Posterior vena cava (tissue), 2 donors: ENCODE measurements at places on chromosomes 6 and 20. TPM values are rescaled to one million over a fixed set of nuclear protein-coding genes. Genes with fewer than 3 reads are reported as not detected.

Gene HLA-DQB2
- total RNA-seq: 4.3 TPM

Gene TUBB1
- 0.74 TPM for total RNA-seq

Gene NFATC2
- total RNA-seq: 4.4 TPM

Gene MAP1LC3A
- total RNA-seq: 48.1 TPM

Gene SLC12A5
- total RNA-seq: 0.48 TPM

Gene GNMT
- not detected for total RNA-seq

Gene PREX1
- 16.9 TPM for total RNA-seq

Gene EFCAB8
- 0.28 TPM for total RNA-seq

Gene SIRPA
- total RNA-seq: 42.1 TPM

Gene DTNBP1
- total RNA-seq: 22.3 TPM

DNA sequence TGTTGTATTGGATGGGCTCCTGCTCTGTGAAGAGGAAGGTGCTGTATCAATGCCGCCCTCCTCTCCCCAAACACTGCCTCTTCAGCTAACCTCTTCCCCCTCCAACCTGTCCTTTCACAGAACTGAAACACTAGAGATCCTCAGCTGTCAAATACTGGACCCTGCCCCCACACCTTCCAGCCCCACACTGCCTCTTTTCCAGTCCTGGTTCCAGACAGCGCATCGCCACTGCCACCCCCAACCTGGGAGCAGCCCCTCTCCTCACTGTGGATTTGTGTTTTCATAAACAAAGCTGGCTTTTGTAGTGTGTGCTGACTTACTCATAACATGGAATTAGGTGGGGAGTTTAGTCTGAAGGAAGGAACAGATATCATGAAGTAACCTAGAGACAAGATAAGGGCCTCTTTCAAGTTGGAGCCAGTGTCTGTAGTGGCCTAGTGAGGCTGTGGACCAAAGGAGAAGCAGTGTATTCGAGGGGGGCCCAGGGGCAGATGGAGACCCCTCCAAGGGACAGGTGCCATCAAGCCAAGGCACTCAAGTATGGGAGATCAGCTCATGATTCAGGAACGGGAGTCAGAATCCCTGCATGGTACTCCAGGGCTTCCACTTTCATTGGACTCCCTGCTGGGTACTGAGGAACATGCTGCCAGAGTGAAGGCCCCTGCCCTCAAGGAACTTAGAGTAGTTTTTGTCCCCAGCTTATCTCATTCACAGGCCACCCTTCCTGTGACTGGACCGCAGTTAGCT is 2.1 kb downstream of the SCUBE3 start:
- peak; percentile 62 for DNase-seq

- no peak for DNase-seq
These were observed 32.0 kb upstream of the HMGA1 start for GRCh38 chr6:34204693-34205092.

DNA sequence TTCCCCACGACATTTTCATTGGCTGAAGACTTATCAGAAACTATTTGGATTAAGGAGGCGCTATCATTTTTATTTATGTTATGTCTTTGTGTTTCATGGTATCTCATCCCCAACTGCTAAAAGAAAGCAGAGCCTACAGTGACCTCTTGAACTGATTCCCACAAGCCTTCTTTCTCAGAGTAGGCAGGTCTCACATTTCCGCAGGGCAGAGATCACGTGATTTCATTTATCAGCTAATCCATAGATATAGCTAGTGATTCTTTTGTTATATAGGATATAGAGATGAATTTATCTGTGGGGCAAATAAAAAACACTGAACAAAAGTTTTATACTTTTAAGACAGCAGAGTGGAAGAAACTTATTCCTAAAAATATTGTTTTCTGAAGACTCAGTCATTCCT is 25.0 kb upstream of the POPDC3 start:
- no peak for DNase-seq

- DNase-seq: no peak
These were observed 237.4 kb downstream of the EYS start for GRCh38 chr6:65469650-65470049.

DNA sequence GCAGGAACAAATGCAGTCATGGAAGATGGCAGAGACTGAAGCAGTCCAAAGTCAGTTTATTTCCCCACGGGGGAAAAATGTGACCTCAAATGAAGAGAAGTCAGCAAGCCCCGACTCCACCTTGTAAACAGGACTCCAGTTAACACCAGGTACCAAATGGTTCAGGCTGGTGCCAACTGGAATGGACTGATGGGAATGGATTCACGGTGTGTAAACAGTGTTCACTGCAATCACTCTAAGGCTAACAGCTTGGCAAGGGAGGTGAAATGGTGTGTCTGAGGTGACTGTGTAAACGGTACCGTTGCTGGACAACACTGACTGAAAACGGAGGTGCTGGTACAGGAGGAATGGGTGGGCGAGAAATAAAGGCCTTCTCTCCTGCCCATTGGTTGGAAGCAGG is 12.0 kb downstream of the PLAGL2 start:
- DNase-seq: no peak

DNA sequence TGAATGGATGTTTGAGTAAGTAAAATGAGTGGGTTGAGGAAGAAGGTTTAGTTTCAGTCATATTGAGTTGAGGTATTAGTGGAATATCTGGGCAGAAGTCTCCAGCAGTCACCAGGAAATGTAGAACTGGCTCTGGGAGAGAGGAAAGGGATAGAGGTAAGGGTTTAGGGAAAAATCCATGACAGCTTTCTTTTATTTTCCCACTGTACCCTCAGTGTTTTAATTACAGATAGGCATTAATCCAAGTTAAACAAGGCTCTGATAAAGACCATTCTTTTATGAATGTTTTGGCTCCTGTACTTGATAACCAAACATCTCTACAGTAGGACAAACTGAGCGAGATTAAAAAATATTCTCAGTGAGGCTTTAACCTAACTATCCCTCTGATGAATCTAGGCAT is 318.4 kb upstream of the SYNCRIP start:
- DNase-seq: no peak

- DNase-seq: no peak
These were observed 8.0 kb upstream of the F13A1 start for GRCh38 chr6:6328451-6328850.

DNA sequence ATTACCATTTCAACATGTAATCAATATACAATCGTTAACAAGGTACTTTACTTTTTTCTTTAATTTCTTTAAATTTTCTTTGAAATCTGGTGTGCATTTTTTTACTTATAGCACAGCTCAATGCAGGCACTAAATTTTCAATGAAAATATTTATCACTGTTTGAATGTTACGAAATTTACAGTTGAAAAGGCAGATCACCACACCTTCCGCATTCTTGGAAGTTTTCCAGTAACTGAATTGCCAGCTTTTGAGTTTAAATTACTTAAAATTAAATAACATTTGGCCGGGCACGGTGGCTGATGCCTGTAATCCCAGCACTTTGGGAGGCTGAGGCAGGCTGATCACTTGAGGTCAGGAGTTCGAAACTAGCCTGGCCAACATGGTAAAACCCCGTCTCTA is 309.9 kb downstream of the BMP7 start:
- no peak for DNase-seq

- DNase-seq: no peak
These were observed 1360.1 kb upstream of the GJE1 start for GRCh38 chr6:140772576-140772975.

DNA sequence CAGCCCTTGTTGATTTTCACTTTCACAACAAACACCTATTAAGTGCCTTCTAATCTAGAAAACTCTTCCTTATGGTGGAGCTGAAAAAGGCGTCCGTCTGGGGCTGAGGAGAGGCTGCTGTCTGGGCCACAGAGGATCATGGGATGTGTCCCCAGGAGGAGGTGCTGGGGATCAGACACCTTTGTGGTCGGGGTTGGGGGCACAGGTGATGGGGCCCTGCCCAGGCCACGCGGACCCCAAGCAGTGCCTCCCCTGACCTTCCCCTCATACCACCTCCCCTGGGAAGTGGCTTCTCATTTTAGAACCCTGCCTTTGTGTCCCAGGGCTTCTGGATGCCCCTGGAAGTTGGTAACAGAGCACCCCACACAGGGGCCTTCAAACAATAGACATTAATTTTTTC is 41.1 kb downstream of the SUN5 start:
- peak; percentile 50 for DNase-seq

- DNase-seq: no peak
These were observed 1.8 kb downstream of the TREM1 start for GRCh38 chr6:41284726-41285125.

GRCh38 chr6:152978058-152978457 is 4.8 kb downstream of the FBXO5 start:
- DNase-seq: no peak

DNA sequence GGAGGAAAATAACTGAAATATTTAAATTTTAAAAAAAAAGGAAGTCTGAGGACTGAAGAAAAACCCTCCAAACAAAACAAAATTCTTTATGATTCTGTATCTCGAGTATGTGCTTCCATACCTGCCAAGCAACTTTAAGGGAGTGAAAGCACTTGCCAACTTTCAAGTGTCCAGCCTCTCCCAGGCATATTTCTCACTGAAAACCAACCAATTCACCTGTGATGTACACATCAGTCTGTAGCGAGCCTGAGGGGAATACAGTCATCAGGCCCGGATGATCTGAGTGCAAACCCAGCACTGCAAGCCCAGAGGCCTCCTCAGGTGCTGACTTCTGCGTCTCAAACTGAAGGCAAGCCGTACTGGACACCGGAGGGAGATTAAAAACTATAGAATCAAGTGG is 164.8 kb upstream of the NT5E start:
- no peak for DNase-seq
